T follicular helper cell (primary cell): ENCODE measurements at places on chromosomes 11 and 22.

GRCh38 chr11:124725719-124726105, 14.0 kb upstream of the NRGN start:
- DNase-seq, result no peak

- DNase-seq, result no peak
These were observed 106.6 kb downstream of the ME3 start for GRCh38 chr11:86565801-86566312.

DNA sequence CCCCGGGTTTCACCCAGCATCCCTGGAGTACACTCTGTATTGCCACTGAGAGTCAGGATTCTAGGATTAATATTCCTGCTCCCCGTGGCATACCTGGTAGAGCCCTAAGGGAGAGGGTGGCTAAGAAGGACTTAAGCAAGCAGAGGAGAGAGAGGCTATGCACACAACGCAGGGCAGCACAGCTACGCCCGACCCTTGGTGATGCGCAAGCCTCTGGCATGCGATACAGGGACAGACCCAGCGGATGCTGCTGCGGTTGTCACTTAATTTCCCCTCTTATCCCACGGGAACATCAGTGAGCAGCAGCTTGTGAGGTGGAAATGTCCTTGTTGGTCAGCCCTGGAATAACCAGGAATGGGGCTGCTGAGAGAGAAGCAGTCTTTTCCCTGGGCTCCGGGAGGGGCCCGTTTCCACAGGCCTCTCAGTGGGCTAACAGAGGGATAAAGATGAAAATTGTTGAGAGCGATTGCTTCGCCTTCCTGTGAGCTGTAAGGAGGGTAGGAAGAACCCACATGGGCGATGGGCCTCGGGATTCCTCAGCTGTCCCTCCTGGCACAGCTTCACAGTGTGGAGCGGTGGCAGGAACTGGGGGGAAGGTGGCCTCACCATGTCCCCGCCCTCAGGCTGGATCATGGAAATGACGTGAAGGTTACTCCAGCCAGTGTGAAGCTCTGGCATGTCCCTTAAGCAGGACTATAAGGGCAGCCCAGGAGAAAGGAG, 48.4 kb upstream of the RAB1B start:
- DNase-seq, result no peak

GRCh38 chr11:118059246-118059940, 17.5 kb upstream of the TMPRSS4 start:
- no peak for DNase-seq

DNA sequence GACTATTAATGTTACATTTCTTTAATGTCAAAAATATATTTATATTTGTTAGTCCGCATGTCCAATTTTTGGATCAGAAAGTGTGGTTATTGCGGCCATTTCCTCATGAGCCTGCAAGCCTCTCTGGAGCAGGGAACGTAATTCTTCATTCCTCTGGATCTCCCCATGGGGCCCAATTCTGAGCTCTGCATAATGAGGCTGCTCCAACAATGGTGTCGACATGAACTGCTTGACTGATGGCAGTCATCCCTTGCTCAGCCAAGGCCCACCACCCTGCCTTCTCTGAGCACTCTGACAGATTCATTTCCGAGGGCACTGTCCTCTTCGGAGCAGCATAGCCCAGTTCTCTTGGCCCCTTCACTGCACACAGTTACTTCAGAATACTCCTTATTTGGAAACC, 3.1 kb upstream of the HEPACAM start:
- DNase-seq, result no peak

DNA sequence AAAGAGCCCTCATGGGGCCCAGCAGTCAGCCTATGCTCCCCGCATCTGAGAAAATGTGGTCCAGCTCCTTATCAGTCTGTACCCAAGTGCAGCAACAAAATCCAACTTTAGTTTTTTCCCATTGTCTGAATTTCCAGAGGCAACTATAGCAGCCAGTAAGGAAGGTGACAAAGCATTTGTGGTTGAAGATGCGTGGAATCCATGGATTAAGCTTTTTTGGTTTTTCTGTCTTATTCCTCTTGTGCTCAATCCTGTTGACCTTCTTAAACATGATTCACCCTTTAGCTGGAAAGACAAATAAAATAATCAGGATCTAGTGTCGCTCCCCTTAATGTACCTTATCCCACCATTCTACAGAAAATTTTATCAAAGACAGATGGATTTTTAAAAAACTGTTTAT, 14.3 kb downstream of the GDPD4 start:
- no peak for DNase-seq

DNA sequence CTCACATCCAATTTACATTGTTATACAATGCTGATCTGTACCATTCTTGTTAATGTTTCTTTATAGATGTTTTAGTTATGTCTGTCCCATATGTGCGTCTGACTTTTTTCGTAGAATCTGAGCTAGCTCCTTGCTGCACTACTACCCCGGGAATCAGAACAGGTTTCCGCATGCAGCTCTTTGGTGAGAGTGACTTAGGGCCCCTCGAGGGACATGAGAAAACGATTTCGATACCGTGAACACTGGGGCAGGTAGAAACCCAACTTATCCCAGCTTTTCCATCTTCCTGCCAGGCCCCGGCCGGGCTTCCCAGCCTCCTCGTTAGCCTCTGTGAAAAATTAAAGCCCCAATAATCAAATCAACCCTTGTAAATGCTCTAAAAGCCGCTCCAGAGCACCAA, 23.4 kb upstream of the PKNOX2 start:
- no peak for DNase-seq

DNA sequence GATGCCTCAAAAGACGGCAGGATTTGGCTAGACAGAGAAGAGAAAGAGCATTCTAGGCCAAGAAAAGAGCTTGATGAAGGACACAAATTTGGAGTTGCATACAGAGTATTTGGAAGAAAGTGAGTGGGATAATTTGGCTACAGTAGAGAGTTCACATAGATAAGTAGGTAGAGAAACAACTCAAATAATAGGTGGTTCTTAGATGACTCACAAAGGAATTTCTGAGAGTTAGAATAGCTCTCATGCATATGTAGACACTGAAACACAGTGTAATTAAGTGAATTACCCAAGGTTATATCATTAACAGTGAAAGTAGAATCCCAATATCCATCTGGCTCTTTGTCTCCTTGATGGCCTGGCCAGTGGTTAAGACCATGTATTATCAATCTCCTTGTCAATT, 228.6 kb upstream of the DDI1 start:
- no peak for DNase-seq

DNA sequence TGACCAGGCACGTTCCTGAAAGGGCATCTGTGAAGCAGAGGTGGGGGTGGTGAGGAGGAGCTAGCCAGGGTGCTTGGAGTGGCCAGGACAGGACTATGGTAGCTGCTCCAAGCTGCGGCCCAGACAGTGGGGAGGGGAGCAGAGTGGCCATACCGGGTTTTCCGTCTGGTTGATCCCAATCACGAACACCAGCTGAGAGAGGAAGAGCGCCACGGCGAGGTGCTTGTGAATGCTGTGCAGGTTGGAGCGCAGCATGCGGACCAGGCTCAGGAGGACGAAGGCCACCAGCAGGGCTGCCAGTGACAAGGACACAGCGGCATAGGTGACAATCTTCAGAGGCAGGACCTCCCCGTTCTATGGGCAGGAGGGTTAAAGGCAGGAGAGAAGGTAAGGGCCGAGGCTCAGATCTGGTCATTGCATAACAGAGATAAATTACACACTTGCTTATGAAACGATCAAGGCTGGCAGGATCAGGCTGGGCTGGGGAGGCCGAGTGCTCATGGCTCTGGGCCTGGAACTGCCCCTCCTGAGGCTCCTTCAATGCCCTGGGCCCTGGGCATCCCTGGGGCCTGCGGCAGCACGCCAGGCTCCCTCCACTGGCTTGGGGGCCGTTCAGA, 41.5 kb downstream of the TRMU start:
- no peak for DNase-seq

GRCh38 chr22:47158457-47158856, 396.0 kb downstream of the TBC1D22A start:
- no peak for DNase-seq

GRCh38 chr11:638631-639331, 1.7 kb downstream of the DRD4 start:
- DNase-seq, result no peak

- no peak for DNase-seq
These were observed 18.6 kb downstream of the EMID1 start for GRCh38 chr22:29224121-29224858.

- no peak for DNase-seq
These were observed 60.5 kb upstream of the FGF3 start for GRCh38 chr11:69879729-69880005.

GRCh38 chr11:78594814-78595213, 20.1 kb upstream of the NARS2 start:
- no peak for DNase-seq

GRCh38 chr11:19777377-19778102, 64.9 kb downstream of the NAV2 start:
- DNase-seq, result no peak

GRCh38 chr11:96318850-96319249, 24.1 kb downstream of the MAML2 start:
- no peak for DNase-seq

- no peak for DNase-seq
These were observed 21.9 kb upstream of the MOB2 start for GRCh38 chr11:1508491-1508891.

- peak; percentile 51 for DNase-seq
These were observed 500 bp upstream of the ADSL start for GRCh38 chr22:40345815-40346184.

DNA sequence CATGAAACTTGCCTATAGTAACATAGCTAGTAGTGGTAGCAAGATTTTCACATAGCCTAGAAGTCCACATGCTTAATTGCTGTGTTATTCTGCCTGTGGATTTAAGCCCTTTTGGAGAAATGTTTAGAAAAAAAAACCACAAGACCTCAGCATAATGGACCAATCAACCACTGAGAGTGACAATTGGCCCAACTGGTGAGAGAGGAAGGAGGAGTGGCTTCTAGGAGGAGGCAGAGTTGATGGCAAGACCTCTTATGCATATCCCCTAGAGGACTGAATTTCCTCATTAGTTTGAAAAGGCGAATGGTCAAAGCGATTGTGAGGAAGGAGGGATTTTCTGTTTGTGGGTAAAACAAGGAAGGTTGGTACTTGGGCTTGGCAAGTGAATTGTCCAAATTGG, 30.6 kb downstream of the NNMT start:
- no peak for DNase-seq

DNA sequence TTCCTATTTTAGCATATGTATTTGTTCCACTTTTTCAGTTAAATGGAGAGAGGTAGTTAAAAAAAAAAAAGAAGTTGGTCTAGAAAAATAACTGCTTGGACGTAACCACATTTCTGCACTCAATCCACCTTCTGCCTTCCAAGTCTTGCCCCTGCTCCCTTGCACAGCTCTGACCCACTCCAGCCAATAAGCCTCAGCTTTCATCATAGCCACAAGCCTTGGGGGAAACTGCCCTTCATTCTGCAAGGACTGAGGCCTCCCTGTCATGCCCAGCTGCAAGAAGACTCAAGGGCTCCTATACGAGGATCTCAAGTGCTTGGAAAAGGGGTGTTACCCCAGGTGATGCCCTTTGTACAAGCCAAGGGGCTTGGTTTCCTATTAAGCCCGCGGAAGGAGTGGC, 36.0 kb upstream of the OAF start:
- DNase-seq, result no peak
